CD4-positive, alpha-beta T cell treated with Interleukin-2 at 100 ng/mL for 4 hours (primary cell): ENCODE measurements at places on chromosomes 7 and 10.
A peak's percentile ranks its signal among the peaks of the same experiment; 100 is the strongest.

DNA sequence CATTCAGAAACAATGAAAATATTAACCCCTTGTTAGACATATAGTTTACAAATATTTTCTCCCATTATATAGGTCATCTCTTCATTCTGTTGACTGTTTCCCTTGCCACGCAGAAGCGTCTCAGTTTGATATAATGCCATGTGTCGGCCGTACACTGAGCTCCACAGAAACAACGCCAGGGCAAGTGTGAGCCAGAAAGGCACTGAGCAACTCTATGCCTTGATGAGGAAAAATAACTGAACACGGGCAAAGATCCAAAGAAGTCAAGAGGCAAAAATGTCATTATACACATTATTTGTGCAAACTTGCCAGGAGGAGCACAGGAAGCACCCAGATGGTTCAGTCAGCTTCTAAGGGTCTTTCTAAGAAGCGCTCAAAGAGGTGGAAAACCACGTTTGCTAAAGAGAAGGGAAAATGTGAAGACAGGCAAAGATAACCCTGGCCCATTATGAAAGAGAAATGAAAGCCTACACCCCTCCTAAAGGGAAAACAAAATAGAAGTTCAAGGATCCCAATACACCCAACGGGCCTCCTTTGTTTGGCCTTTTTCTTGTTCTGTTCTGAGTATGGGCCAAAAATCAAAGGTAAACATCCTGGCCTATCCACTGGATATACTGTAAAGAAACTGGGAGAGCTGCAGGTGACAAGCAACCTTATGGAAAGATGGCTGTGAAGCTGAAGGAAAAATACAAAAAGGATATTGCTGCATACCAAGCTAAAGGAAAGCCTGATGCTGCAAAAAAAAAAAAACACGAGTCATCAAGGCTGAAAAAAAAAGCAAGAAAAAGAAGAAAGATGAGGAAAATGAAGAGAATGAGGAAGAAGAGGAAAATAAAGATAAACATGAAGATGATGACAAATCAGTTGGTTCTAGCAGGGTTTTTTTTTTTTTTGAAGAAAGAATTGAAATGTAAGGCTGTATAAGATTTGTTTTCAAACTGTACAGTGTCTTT, 15.5 kb downstream of the ARHGAP12 start:
- no peak for DNase-seq

GRCh38 chr10:117537436-117537903, 5.1 kb upstream of the EMX2 start:
- no peak for DNase-seq

DNA sequence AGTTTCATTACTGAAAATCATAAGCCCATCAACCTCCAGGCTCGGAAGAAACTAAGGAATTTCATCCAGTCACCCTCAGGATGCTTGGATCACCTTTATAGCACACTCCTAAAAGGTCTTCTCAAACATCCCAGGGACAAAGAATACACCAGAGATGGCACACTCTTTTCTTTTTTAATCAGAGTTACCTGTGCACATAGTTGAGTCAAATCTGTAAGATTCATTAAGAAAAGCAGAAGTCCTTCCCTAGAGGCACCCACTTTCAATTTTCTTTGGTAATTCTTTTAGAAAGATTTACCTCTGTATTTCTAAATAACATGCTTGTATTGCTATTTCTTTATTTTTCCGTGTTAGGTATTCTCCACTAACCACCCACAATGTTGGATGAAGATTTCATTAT, 50.6 kb upstream of the IL6 start:
- no peak for DNase-seq

GRCh38 chr7:137836113-137836509, 10.7 kb downstream of the DGKI start:
- no peak for DNase-seq

- DNase-seq, result peak; percentile 39
Observed at GRCh38 chr10:86413046-86413728, 46.6 kb upstream of the GRID1 start.

DNA sequence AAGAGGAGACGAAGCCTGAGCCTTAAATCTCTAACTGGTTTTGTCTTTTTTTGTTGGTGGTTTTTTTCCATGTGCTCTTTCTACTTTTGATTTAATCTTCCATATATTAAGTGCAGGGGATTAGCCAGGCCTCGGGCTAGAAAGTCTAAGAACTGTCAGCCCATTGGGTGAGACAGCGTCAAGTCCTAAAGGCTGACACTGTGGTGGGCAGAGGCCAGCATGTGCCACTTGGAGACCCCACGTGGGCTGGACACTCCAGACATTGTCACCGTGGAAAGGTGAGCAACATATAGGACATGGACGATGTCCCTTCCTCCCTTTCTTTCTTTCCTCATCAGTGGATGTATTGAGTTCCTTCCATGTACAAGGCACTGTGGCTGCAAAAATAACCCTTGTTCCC, 129.3 kb downstream of the TMEM178B start:
- DNase-seq, result no peak

GRCh38 chr7:28411876-28412662, at the start of gene CREB5:
Gene CREB5 (plus strand): TSS chr7:28412518. CDS start chr7:28412915, 397 bp downstream.
- no peak for DNase-seq

GRCh38 chr7:2880051-2880450, 35.9 kb upstream of the GNA12 start:
- no peak for DNase-seq

DNA sequence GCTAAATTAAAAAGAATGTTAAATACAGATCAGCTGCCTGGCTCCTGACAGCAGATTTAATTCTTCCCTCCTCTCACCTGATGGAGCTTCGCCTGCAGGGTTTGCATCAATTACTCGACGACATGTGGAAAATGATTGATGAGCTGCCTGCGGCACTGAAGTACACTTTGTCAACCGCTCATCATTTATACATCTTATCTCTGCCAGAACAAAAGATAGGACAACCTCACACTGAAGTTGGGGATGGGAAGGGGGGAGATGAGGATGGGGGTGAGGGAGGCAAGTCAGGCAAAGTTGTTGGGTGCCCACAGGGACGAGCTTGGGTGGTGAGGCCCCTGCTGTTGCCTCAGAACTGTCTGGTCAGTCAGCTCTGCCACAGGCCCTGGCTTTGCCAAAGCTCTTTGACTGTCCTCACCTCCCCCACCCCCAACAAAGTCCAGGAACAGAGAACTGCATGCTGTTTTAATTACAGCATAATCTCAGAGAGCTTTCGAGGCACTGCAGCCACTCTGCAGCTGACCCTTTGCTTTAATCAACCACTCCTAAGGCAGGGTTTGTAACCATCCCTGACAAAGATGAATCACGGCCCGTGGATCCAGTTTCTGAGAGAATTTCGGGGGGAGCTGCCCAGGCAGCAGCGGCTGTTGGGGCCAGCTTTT, 702.3 kb downstream of the LRMDA start:
- DNase-seq, result no peak
